ENCODE measurements at places on chromosomes 13 and 19.

- no peak for DNase-seq
Measured at GRCh38 chr19:54455786-54456422, 6.9 kb downstream of the LENG8 start.

DNA sequence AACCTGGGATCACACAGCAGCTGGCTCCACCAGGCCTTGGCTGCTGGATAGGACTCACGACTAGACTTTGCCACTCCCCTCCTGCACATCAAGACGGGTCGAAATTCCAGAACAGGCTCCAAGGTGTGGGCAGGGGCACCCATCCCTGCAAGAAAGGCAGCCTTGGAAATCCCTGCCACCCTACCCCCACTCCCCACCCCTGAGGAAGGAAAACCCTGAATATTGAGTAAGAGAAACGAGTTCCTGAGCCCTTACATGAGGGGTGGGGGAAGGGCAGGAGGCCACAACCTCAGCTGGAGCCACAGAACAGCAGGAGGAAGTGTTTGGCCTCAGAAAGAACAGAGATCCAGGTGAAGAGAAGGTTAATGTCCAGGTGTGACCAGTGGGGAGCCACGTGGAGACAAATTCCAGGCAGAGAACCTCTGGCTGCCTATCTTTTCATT is 20.1 kb downstream of the DEDD2 start:
- DNase-seq = no peak

DNA sequence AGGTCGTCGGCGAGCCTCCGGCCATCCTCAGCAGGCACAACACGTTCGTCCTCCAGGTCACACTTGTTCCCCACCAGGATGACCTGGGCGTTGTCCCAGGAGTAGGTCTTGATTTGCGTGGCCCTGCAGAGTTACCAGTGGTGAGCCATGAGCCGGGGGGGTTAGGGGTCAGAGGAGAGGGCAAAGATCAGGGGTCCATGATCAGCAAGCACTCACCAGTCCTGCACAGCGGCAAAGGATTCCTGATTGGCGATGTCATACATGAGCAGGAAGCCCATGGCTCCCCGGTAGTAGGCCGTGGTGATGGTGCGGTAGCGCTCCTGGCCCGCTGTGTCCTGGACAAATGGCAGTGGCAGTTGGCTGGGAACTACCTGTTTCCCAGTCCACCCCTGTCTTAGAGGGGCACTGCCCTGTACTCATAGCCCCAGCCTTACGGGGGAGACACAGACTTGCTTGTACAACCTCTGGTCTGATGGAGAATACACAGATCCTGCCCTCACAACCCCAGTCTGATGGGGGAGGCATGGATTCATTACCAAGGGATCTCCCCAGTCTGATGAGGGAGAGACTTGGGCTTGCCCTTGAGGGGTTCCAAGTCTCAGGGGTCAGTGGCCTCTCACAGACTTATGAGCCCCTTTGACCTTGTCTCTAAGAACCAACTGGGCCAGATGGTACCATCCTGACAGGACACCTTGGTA is 3.9 kb downstream of the RAB3D start:
- DNase-seq = no peak

DNA sequence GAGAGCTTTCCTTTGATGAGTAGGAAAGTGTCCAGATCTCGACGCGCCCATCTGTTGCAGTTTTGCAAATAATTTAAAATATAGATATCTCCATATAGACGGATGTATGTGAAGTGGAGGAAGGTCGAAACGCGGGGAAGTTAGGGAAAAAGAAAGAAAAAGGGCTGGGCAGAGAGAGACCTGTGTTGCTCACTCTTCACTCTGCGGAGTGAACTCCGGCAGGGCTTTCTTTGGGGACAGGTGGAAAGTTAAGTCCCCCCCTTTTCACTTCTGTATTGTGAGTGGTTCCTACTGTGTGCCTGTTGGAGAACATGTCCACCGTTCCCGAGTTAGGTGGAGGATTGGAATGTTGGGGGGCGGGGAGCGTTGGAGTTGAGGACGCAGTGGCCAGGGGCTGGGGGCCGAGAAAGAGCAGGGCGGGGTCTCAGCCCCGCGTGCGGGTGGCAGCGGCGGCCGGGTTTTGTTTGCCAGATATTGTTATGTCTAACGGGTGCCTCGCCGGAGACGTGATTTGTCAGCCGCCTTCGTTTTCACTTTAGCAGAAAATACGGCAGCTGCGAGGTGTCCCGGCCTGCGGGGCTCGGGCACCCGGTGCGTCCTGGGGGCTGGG is 145.1 kb upstream of the ZNF536 start:
- no peak for DNase-seq

- DNase-seq = no peak
Measured at GRCh38 chr13:61648547-61648946, 232.9 kb upstream of the PCDH20 start.

DNA sequence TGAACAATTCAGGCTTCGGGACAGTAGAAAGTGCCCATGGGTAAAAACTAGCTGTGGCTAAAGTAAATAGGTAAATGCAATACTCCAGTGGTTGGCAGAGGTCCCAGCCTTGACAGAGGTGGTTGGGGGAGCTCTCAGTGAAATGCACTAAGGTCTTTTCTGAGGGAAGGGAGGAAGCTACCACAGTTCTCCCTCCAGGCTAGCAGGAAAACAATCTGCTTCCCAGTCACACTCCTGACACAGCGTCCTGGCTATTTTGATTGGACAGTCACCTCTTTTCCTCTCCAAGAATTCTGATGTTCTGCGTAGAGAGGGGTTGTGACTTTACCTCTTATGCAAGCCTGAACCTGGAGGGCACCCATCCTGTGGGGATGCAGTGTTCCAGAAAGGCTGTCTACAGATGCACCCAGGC is 128.7 kb downstream of the CYSLTR2 start:
- no peak for DNase-seq

GRCh38 chr13:63516124-63516523 is 2100.5 kb upstream of the PCDH20 start:
- DNase-seq = no peak

GRCh38 chr13:87999788-88000187 is 328.6 kb downstream of the SLITRK5 start:
- no peak for DNase-seq

DNA sequence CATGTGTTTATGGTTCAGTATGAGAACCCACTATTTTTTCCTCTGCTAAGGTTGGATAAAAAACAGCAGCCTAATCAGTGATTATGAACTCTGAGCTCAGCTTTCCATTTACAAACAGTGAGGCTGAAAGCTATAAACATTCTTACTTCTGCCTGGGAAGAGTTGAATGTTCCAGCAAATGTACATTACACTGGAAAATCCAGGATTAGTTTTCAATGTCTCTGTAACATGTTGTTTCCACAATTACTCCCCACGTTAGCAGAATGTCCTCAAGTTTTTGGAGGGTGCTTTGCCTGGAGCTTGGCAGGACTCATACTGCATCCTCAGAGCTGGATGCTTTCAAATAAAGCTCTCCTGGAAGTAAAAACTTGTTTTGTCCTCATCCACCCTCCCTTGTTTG is 150.4 kb downstream of the POSTN start:
- DNase-seq = no peak

DNA sequence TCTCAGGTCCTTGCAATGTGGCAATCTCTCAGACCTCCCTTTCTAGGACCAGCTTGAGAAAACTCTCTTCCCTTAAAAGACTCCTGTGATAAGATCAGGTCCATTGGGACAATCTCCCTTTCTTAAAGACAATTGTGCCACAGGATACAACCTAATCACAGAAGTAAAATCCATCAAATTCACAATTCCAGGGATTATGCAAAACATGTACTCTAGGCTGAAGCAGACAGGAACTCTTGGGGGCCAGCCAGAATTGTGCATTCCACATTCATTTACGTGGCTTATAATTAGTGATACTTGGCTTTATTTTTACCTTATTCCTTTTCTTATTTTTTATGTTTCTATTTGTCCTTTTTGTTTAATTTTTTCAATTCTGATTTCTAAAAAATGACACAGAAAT is 257.9 kb downstream of the KLF12 start:
- DNase-seq = no peak

DNA sequence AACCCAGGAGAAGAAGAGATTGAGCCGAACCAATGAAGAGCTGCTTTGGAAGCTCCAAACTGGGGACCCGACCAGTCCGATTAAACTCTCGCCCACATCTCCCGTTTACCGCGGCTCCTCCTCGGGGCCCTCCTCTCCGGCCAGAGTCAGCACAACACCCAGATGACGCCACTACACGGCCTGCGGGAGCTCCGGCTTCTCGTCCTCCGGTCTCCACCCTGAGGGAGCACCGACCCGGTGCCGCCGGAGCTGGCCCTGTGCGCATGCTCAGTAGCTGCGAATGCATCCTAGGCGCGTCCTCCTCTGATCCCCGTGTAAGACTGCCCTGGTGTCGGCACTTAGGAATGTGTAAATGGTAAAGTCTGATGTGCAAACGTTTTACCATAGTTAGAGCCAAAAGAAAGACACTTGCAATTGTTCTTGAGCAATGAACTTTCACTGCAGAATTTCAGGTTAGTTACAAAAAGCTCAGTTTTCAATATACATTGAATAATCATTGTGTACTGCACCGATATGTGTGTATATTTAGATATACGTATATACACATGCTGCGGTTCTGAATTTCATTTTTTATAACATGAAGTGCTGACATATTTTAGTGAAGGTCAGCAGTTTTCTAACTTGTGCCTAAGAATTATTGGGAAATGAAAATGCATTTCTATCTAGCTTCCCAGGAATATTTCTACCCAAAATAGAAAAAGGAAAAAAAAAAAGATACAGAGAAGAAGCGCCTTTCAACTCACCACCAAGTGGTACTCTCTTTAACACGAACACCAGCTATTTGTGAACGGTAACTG is 92.2 kb downstream of the SLC7A1 start:
- peak; percentile 12 for DNase-seq

GRCh38 chr19:56140583-56141416 is at the start of gene ZNF444:
Gene ZNF444, plus strand, starts transcription at chr19:56141287. Its CDS starts 5,625 bp downstream, at chr19:56146912.
- DNase-seq = peak; percentile 99

DNA sequence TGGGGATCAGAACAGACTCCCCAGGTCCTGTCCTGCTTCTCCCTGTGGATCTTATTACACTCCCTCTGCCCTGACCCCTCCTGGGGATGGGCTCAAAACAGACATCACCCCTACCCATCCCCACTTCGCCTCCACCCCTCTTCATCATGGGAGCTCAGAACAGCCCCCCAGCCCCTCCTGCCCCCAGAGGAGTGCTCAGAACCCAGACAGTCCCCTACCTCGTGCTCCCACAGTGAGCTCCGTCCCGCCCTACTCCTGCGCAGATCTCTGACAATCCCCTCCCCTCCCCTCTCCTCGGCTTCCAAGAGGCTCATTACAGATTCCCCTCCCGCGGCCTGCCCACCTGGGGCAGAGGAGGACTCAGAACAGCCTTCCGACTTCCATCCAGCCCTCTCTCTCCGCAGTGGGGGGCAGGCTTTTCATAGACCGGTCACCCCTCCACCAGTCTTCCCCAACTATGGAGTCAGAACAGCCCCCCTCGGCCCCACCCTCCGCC is 6.1 kb downstream of the NXNL1 start:
- no peak for DNase-seq

- peak; percentile 48 for DNase-seq
Measured at GRCh38 chr19:12137221-12137940, 2.8 kb downstream of the ZNF20 start.

GRCh38 chr19:9936326-9937000 is at the start of gene OLFM2:
Gene OLFM2, minus strand, starts transcription at chr19:9936515. Its CDS starts 149 bp downstream, at chr19:9936366.
- DNase-seq = no peak

DNA sequence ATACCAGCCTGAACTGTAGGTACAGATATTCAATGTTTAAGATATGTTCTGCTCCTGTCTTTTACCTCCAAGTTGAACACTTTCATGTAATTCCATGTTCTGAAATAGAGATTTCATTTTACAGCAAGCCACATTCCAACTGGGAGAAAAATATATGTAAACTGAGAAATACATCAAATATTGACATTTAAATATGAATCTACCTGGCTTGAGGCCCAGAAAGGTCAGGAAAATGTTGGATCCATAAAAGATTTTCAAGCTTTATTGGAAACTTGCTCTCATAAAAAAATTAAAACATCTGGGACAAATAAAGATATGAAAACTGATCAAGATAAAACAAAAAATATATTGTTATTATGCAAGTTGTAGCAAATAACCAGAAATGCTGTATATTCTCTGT is 1078.7 kb upstream of the ATXN8OS start:
- no peak for DNase-seq

DNA sequence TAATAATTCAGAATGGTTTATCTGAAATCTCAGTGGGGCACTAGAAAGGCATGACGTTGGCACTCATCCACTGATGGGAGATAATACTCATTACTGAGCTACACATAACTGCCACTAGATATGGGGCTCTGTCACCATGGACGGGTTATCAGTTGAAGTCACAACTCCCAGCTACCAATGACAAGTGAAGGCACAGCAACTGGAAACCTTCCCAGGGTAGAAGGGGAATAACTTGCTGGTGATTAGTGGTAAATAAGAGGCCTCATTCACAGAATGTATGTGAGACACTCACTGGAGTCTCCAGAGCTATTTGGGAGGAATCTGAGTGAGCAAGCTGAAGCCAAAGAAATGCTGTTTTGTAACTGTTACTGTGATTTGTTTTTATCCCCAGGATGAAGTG is 249.6 kb downstream of the ENOX1 start:
- DNase-seq = peak; percentile 59

DNA sequence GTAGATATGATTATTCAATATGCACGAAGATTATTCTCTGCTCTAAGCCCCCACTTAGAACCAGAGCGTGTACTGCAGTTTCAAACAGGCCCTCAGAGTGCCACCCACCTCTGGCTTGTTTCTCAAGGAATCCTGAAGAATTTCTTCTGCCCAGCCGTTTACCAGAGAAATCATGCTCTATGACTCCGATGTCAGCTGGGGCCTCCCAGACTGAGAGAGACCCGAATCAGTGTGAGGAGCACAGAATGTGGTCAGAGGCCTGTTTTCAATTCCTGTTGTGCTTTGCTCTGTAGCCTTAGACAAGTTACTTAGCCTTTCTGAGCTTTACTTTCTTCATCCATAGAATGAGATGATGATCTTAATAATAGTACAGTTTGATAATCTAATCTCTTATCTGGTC is 5.5 kb downstream of the PNMA8C start:
- DNase-seq = no peak

DNA sequence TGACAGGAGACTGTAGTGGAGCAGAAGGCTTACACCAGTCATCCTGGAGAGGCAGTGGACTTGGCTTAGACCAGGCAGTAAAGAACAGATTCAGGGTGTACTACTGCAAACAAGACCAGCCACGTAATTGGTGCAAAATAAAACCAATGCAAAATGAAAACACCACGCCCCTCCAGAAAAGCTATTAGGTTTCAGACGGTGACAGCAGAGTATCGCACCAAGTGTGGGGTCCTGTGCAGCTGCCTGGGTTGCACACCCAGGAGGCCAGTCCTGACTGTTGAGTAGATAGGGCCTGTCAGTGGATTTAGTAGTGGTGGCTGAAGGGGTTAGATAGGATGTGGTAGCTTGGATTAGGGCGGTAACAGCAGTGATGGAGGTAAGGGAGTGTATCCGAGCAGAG is 5.4 kb upstream of the PRKACA start:
- no peak for DNase-seq

- DNase-seq = no peak
Measured at GRCh38 chr13:51945149-51945548, 66.1 kb downstream of the ATP7B start.

Data from hematopoietic multipotent progenitor cell treated with erythropoietin and hydrocortisone succinate and interleukin-3 and kit ligand, for 8 days (in vitro differentiated cells).